EH (cell line): ENCODE measurements at places on chromosomes 3 and 15.

- DNase-seq = no peak
Measured at GRCh38 chr3:125104639-125105038, 48.8 kb upstream of the HEG1 start.

DNA sequence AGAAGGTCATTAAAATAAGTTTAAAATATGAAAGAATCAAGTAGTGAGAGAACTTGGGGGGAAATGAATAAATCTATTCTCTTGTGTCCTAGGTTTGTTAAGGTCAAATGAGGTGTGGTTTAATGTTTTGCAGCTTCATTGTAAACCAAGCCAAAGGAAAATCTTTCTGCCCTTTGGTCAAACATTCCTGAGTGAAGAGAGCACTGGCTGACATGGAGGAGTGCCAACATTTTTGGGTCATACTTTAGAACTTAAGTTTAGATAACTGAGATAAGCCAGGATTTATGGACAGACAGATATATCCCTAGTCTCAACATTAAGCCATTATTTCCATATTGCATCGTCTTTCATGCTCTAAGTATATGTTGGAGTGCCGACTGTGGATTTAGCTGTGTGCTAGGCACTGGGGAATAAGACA is 66.4 kb downstream of the PTPRG start:
- peak; percentile 98 for DNase-seq

DNA sequence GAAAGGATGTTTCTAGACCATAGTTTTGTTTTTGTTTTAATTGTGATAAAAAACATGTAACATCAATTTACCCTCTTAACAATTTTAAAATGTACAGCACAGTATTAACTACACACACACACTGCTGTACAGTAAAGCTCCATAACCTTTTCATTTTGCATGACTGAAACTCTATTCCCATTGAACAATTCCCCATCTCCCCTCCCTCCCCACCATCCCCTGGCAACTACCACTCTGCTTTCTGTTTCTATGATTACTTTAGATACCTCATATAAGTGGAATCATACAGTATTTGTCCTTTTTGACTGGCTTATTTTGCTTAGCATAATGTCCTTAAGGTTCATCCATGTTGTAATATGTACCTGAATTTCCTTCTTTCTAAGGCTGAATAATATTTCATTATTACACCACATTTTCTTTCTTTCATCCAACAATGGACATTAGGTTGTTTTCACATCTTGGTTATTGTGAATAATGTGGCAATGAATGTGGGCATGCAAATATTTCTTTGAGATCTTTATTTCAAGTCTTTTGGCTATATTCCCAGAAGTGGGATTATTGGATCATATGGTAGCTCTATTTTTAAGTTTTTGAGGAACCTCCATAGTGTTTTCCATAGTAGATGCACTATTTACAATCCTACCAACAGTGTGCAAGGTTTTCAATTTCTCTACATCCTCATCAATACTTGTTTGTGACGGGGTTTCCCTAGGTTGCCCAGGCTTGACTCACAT is 10.7 kb downstream of the CHST14 start:
- DNase-seq = peak; percentile 18

DNA sequence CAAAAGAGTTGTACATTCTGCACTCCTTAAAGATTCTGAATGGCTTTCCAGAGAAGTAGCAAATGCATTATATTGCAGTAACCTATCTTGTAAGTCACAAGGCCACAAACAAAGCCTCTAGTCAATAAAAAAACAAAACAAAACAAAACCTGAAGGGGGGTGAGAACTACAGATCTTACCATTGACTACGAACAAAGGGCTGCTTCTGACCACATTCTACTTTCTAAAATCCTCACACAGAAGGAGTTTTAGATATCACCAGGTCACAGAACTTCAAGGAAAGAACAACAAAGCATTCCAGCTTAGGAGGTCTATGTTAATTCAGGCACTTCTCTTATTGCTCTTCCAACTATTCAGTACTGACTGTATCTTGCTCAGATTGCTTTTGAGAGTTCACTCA is 343.0 kb downstream of the ZBTB20 start:
- DNase-seq = no peak

DNA sequence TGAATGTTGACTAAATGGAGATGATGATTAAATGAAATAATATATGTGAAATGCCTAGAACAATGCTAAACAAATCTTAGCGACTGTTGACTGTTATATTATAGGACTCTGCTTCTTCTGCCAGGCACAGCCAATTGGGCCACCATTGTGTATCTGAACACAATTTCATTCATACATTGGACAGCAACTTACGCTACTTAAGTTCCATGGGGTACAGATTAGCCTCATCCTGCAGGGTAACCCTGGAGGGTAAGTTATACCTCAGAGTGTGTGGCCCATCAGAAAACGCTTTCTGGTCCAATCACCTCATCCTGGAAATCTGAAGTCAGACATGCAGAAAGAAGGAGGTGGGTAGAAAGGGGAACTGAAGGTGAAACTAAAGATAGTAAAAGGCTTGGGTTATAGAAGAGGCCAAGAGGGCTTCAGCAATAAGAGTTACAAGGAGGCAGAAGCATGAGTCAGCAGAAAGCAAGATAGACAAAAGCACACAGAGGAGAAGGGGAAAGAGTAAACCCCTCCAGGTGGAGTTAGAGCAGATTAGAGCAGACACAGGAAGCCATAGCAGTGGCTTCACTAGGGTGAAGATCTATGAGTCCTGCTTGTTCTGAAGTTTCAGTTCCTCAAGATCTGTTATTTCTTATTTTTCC is 119.3 kb upstream of the SLC24A5 start:
- no peak for DNase-seq

DNA sequence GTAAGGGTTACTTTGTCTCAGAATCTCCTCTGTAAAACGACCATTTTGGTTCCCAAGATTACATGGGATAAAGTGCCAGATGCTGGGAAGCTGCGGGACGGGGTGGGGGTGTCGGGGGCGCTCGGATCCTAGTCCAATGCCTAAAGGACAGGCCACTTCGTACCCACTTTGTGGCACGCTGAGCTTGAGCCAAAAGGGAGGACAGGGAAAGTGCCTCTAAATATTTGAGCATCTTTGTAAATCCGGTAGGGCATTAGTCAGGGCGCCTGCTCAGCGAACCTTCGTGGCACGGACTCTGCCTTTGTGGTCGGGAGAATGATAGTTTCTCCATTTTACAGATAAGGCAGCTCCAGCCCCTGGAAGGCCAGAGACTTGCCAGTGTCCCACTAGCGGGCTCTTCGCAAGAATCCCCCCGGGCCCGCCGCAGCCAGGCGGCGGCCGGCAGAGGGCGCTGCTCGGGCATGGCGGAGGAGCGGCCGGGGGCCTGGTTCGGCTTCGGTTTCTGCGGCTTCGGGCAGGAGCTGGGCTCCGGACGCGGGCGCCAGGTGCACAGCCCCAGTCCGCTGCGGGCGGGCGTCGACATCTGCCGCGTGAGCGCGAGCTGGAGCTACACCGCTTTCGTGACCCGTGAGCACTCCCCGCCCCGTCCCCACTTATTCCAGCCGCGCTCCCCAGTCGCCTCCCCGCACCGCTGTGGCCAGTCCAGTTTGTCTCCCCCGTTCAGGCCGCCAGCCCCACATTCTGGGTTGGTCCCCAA is 1.8 kb downstream of the RCCD1 start:
- peak; percentile 76 for DNase-seq

GRCh38 chr3:142447301-142447851 is 461 bp downstream of the XRN1 start:
- peak; percentile 64 for DNase-seq

DNA sequence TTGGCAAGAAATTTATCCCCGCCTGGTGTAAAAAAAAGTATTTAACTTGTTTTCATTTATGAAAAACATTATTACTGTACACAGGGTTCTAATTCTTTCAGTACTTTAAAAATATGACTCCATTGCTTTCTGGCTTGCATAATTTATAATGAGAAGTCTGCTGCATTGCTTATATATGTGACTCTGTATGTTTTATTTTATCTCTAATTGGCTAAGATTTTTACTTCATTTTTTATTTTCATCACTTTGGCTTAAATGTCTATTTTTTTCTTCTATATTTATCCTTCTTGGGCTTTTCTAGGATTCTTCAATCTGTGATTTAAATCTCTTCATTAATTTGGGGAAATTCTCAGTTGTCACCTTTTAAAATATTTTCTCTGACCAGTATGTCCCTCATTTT is 636.6 kb upstream of the NR2F2 start:
- no peak for DNase-seq

DNA sequence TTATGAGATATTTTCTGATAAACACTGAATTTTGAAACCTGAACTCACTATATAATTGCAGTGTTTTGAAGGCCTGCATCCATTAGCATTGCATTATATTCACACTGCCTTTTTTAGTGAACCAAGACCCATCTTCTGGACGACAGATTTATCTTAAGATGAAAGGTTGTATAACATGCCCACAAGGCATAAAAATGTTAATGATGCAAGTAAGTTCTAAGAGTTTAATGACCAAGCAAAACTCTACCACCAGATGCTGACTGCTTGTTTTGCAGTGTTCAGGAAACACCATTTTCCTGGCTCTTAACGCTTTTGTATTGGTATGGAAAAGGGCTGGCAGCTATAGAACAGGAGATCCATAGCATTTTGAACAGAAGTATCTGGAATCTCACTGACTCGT is 46.1 kb downstream of the USP50 start:
- DNase-seq = no peak

GRCh38 chr3:189677667-189678066 is 46.5 kb downstream of the TP63 start:
- DNase-seq = peak; percentile 24

DNA sequence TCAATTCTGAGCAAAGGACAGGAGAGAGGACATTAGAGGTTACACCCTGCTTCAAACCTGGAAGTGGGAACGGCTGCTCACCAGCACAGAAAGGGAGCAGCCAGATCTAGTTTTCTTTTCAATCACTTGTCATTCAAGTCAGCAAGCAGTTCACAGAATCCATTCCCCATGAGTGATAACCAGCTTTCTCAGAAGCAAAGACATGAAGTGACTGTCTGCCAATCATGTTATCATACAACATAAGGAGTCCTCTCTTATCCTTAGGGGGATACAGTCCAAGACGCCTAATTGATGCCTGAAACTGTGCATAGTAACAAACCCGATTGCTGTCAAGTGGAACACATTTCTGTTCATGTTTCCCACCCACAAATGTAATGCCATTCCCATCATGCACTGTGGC is 54.7 kb downstream of the FAM98B start:
- DNase-seq = no peak
